ENCODE measurements at places on chromosomes 6 and 20.

DNA sequence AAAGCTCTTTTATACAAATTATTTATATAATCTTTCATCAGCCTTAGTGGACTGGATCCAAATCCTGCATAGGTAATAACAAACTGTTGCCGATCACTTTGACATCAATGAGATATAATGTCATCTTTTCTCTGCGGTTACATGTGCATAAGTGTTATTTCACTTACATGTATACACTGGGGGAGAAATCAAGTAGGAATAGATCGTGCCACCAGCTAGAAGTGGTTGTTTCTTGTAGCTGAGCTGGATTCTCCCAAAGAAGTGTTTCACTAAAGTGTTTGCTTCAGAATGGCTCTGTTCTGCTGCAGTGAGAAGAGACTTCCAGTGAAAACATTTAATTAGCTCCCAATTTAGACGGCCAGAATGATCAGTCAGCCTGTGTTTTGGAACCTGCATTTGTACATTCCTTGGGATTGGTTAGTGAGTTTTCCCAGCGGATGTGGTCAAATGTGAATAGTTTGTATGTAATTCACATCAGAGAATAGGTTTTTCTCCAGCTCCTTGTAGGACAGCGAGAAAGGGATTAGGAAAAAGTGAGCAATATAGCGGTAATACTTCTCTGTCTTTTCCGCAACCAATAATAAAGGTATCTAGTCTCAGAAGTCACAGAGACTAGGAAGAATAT, 163.1 kb upstream of the CCN2 start:
- DNase-seq, result no peak

DNA sequence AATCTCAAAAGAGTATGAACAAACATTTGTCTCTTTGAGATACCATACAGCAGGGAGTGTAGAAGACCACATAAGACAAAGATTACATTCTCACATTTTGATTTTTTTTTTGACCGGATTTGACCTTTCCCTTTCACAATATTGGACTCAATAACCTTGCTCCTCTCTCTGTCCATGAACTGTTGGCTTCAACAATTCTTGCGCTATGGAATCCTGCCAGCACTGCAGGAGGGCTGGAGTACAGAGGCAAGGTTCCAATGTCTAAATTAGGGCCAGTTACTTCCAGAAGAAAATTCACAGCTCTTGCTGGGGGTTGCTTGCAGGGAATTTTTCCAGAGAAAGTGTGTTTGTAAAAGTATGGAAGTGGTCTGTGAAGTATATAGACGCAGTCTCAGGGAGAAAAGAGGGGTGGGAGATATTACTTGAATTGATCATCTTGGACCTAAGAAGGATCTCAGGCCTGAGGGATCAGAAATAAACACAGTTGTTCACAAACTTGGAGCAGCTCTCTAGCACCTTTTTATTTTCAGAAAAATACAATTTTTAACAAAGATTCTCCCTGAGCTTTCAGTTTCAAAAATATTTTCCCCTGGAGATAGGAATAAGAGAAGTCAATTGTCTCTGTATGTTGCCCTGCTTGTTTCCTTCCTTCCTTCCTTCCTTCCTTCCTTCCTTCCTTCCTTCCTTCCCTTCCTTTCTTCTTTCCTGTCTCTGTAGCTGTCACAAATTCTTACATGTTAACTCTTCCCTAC, 765.9 kb downstream of the BCKDHB start:
- no peak for DNase-seq

DNA sequence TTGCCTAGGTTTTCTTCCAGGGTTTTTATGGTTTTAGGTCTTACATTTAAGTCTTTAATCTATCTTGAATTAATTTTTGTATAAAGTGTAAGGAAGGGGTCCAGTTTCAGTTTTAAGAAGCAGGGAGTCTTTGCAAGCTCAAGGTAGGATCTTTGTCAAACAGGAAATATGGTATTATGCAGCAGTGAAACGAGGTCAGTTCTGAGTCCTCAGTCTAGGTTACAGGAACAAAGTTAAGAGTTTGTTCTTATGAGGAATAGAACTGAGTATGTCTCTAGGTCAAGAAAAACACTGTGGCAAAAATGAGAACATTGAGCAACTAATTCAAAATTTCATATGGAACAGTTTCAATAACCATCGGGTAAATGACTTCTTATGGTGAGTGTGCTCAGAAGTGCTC, 63.6 kb downstream of the GCLC start:
- DNase-seq, result no peak

DNA sequence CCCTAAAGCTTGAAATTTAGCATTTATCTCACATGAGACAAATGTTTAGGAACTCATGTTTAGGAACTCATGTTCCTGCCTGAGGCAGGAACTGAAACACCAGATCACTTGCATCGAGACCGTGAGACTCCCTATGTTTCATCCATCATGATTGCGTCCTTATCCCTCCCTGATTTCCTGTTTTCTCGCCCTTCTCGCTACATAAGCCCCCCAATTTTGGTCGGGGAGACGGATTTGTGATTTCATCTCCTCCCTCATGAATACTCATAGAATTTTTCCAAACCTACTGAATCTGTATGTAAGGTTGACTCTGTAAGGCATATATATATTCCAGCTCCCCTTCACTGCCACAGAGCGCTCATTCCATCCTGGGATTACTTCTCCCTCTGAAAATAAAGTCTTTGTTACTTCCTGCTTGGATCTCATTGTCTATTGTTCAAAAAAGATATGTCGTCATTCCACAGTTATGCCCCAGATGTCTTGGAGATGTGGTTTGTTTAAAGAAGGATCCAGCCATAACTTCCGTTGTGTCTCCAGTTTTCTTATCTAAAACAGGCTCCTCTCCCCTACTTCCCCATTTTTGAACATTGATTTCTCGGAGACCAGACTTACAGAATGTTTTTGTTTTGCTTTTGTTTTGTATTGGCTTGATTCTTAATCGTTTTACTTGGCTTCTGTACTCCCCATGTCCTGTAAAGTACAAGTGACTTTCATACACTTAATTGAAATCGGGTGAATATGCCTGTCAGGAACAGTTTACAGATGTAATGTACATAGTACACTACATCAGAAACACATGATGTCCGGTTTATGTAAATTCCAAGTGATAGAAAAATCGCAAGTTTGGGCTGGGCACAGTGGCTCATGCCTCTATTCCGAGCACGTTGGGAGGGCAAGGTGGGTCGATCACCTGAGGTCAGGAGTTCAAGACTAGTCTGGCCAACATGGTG, 118.7 kb downstream of the HFE start:
- DNase-seq, result no peak

- DNase-seq, result peak; percentile 47
Observed at GRCh38 chr20:44603327-44603726, 20.9 kb downstream of the PKIG start.

- DNase-seq, result no peak
Observed at GRCh38 chr20:39563349-39563748, 601.2 kb downstream of the DHX35 start.

- DNase-seq, result no peak
Observed at GRCh38 chr20:10157549-10157948, 61.1 kb upstream of the SNAP25 start.

- peak; percentile 43 for DNase-seq
Observed at GRCh38 chr6:164897523-164898235, 411.7 kb downstream of the C6orf118 start.

- no peak for DNase-seq
Observed at GRCh38 chr6:111461860-111462259, 21.2 kb downstream of the REV3L start.

GRCh38 chr20:22459754-22460153, 124.6 kb downstream of the FOXA2 start:
- no peak for DNase-seq

- no peak for DNase-seq
Observed at GRCh38 chr6:15522427-15522826, 140.4 kb downstream of the DTNBP1 start.

GRCh38 chr6:139378882-139379341, 4.5 kb upstream of the CITED2 start:
- DNase-seq, result no peak

DNA sequence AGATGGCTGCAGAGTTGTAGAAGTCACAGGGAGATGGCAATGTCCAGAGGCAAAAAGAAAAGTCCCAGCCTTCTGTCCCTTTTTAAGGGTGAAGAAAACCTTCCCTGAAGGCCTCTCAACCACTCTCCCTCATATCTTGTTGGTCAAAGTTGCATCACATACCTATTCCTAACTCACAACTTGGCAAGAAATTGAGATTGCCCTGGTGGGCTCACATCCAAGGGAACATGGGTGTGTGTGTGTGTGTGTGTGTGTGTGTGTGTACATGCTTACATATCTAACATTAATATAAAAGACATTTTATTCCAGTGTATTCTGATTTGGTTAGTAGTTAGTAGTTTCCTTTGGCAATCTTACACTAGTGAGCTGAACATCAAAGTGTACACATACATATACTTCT, 144.3 kb upstream of the SALL4 start:
- no peak for DNase-seq

GRCh38 chr6:156163311-156163710, 613.9 kb upstream of the ARID1B start:
- DNase-seq, result no peak

DNA sequence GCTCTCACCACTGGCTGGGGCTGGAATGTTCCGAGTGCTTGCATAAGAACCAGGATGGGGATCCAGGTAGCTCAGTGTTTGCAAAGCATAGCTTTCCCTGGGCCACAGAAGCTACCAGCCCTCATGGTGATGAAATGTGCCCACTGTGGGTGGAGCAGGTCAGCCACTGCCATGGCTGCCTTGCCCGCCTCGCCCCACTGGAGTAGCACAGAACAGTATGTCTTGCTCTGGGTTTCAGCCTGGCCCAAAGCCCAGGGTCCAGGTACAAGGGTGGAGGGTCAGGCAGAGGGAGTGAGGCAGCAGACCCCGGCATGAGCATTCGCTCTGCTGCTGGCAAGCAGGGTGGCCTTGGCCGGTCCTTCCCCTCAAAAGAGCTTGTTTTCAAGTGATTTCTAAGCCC, 34.7 kb downstream of the KCNK17 start:
- DNase-seq, result no peak

DNA sequence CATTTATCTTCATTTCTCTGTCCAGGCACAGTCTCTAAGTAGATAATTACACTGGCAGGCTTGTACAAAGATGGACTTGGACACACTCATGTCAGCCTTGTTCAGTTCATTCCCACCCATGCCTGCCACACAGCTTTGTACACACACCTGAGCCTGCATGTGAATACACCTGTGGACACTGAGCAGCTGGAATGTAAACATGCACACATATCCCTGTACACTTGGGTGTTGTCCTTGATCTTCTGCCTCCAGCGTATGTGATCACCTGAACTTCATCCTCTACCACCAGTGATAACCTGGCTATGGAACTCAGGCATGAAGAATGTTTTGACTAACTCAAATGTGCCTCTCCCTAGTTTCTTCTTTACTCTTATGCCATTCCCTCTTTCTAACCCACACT, 190.6 kb downstream of the DHX35 start:
- DNase-seq, result no peak

DNA sequence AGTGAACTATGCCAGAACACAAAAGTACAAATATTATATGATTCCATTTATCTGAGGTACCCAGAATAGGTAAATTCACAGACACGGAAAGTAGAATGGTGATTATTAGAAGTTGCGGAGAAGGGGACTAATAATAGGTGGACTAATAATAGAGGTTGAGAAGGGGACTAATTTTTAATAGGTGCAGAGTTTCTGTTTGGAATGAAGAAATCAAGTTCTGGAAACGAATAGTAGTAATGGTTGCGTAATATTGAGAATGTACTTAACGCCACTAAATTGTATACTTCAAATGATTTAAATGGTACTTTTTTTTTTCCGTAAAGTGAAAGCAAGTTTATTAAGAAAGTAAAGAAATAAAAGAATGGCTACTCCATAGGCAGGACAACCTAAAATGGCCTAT, 33.2 kb downstream of the B4GALT5 start:
- no peak for DNase-seq

GRCh38 chr6:135088281-135088680, 33.7 kb upstream of the HBS1L start:
- DNase-seq, result no peak

DNA sequence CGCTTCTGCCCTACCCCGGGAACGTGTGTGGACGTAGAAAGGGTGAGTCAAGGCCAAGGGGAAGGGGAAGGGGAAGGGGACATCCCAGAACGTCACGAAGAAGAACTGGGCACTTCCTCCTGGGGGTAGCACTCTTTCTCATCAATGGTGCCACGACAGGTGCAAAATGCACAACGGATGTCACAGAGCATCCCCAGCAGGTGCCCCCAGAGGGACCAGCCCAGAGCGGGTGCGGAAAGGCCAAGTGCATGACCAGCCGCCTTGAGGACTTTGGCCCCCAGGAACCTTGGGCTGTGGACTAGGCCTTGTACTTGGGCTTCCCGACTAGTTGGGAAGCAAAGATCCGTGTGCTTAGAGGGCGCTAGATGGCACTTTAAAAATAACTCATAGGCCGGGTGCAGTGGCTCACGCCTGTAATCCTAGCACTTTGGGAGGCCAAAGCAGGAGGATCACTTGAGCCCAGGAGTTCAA, 12.1 kb upstream of the SRC start:
- no peak for DNase-seq

- no peak for DNase-seq
Observed at GRCh38 chr6:158667360-158667981, 17.6 kb downstream of the SYTL3 start.

DNA sequence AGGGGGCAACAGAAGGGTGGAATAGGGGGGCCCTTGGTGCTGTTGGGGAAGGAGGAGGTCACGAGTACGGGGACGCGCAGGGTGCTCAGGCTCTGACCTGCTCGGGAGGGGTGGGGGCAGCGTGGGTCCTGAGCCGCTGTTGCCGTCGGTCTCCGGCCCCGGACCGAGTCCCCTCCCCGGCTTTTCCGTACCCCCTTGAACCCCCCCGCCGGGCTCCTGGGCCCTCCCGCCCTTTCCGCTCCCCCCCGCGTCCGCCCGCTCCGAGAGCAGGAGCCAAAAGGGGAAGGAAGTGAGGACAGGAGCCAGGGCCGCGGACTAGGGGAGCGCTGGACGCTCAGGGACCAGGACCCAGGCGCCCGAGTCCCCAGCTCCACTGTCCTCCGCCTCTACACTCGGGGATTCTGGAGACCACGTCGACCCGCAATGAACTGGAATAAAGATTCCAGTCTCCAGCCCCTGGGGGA, at the start of gene RGL2:
RGL2 (minus strand) TSS at position 170 of the 464 bp plus-strand sequence. CDS start 332 bp downstream, outside the sequence.
- DNase-seq, result peak; percentile 55

GRCh38 chr20:53413186-53413631, 180.4 kb downstream of the ZNF217 start:
- DNase-seq, result peak; percentile 79

- no peak for DNase-seq
Observed at GRCh38 chr6:42520786-42521607, 42.8 kb upstream of the UBR2 start.
